Amniotic stem cell (primary cell): ENCODE measurements at places on chromosomes 12 and 14.

- DNase-seq: no peak
Observed at GRCh38 chr12:99068993-99069747, 424.1 kb downstream of the APAF1 start.

GRCh38 chr12:46432325-46432724 is 59.8 kb upstream of the SLC38A2 start:
- DNase-seq: no peak

DNA sequence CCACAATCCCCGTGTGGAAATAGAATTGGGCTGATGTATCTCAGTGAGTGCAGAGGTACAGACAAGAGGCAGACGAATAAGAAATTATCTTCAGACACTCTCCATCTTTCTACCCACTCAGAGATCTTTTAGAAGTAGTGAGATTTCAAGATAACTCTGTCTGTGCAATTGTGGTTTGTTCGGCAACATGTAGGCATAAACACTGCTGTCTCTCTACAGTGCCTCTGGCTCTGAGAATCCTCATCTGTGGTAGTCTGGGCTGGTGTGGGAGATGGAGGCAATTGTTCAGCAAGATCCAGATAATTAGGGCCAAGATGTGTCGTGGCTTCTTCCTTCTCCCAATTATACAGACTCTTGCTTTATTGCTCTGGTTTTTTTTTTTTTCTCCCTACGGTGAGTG is 3.1 kb downstream of the HOXC13 start:
- no peak for DNase-seq

GRCh38 chr12:82838131-82838551 is 151.4 kb downstream of the TMTC2 start:
- no peak for DNase-seq

GRCh38 chr12:89252284-89252683 is 100.0 kb downstream of the DUSP6 start:
- DNase-seq: no peak

DNA sequence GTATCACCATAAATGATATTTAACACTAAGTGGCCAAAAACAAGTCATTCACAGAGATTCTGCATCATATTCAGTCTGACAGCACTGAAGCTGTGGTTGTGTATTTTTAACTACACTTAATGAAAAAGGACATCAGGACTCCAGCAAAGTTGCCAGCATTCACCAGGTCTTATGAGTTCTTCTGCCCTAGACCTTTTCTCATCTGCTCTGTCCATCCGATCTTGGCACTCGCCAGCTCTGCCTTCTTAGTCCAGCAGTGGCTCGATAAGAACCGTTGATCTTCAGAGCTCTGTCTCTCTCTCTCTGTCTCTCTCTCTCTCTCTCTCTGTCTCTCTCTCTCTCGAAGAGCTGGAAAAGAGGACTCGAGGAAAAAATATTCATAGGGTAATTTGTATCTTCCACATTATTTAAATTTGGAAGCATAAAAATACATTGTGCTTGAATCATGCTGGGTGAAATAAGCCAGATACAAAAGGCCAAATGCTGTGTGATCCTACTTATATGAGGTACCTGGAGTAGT is 232.2 kb downstream of the FBXL14 start:
- no peak for DNase-seq

DNA sequence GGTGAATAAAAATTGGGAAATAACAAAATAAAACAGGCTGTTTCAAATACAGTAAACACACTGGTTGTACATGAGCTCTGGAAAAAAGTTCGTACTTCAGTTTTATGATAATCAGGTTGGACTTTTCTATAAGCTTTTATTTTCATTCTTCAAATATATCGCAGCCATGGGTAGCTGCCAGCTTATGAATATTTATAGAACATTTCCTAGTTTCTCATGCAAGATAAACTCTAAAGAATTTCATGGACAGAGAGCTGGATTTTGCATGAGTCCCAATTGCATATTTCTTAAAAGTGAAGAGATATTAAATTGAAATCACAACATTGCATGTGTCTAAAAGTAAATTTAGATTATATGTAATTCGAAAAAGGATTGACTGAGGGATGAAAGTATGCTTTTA is 827.6 kb downstream of the SLC6A15 start:
- DNase-seq: no peak

DNA sequence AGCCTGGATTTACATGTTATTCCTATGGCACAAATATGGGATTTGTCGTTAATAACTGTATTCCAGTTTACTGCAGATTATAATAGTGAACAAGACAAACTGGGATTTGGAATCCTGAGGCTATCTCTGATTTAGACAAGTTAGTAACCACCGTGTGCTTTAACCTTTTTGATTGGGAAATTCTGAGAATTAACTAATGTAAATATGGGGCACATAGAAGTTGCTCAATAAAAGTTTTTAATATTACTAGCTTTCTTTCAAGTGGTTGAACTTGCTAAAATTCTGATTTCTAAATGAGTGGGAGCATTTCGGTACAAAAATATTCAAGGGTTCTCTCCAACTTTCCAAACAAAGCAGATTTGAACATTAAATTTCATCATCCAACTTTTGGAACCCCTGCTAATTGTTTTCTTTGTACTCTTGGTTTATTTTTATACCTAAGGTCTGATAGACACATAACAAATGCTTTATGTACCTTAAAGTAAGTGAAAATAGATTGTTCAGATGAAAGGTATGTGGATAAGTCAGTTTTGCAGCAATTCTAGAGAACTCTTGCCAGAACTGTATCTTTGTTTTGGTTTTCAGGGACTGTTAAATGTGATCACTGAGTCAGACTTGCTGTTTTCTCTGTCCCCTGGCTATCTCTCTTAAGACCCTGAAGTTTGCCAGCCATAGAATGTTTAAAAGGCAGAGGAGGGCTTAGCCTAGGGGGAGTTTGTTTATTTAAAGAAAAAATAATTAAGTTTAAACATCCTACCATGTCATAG is 57.5 kb downstream of the FRS2 start:
- no peak for DNase-seq

- no peak for DNase-seq
Observed at GRCh38 chr12:129075460-129076208, 222.4 kb downstream of the GLT1D1 start.

GRCh38 chr14:103311171-103311997 is 22.7 kb upstream of the EIF5 start:
- no peak for DNase-seq

- no peak for DNase-seq
Observed at GRCh38 chr14:59507752-59508103, 23.4 kb downstream of the JKAMP start.

GRCh38 chr12:100433701-100434100 is 40.0 kb upstream of the NR1H4 start:
- no peak for DNase-seq

DNA sequence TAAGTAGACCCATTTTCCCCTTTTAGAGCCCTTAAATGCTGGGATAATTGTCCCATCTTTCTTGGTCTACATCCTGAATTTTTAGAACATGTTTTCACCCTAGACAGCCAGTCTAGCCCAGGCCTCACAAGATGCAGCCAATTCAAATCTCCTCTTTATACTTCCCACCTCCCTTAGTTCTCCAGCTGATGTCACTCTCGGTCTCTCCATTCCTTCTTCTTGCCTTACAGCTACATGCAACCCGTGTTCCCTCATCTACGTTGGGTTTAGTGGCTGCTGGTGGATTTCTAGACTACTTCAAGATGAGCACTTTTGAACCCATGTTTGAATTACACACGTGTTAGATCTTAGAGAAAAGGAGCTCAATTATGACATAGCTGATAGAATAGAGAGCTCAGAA is 132.0 kb downstream of the PPM1H start:
- no peak for DNase-seq

DNA sequence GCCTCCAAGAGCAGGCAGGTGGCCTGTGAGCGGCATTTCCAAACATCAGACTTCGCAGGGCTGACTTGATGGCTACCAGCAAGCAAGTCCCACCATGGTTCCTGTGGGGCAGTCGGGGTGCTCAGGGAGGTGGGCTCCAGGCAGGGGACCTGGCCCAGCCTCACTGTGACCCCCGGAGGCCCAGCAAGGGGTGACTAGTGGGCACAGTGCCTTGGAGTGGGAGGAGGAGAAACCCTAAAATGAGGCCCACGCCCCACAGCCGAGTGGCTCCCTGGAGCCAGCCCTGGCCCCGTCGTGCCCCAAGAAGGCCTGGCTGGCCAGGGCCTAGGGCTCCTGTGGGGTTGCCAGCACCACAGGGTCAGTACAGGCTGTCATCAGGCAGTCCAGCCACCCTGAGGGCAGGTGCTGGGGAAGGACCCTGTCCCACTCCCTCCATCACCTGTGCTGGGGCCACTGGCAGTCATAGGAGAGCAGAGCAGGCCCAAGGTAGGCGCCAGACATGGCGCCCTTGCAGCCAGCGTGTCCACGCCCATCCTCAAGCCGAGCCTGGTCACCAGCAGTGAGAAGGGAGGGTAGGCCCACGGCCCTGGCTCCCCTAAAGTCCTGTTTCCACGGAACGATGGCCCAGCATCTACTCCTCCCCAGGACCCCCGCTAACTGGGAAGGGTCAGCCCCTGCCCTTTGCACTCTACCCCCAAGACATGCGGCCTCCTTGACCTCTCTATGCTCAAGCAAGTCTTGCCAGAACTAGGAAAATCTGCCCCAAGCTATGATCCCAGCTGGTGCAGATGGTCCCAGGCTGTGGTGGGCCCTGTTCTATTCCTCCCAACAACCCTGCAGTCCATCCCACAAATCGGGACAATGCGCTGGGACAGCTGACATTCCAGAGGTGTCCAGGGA is 144.2 kb upstream of the C14orf180 start:
- no peak for DNase-seq

- no peak for DNase-seq
Observed at GRCh38 chr14:59565087-59565486, 11.5 kb downstream of the CCDC175 start.

DNA sequence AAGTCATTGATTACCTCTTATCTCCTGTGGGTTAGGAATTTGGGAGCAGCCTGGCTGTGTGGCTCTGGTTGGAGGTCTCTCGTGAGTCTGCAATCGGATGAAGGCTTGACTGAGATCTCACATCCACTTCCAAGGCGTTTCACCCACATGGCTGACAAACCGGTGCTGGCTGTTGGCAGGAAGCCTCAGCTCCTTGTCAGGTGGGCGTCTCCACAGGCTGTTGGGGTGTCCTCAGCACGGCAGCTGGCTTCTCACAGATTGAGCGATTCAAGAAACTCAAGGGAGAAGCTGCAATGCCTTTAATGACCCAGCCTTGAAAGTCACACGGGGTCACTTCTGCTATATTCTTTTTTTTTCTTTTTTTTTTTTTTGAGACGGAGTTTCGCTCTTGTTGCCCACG is 28.6 kb upstream of the CORO1C start:
- no peak for DNase-seq

DNA sequence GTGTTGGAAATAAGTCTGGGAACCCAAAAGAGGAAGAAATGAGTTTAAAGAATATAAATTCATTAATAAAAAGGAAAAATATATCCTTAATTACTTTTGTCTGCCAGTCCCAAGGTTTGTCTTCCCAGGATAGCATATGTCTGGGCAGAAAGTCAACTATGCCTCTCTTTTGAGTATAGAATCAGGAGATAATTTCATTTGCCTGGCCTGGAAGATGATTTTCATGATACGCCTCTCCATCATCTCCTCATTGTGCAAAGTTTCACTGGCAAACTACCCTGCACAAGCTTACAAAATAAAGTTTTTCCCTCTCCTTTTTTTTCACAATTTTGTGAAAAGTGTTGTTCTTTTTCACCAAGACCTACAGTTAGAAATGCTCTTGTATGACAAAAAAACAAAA is 340.8 kb downstream of the EGLN3 start:
- DNase-seq: no peak

DNA sequence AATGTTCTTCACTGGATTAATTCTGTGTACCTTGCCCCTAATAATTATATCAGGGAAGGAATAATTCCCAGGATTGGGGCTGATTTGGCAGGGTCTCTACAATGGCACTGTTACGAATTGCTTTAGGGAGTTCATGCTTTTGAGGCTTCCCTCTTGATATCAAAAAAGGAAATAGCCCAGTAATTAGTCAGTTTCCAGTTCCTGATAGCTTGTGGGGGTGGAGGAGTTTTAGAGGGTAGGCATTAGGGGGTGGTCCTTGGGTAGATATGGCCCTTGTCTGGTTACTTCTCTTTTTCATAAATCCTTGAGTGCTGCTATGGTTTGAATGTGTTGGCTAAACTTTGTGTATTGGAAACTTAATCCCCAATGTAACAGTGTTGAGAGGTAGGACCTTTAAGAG is 6.1 kb upstream of the SRSF5 start:
- DNase-seq: no peak

- no peak for DNase-seq
Observed at GRCh38 chr12:38776647-38777046, 128.7 kb downstream of the CPNE8 start.

DNA sequence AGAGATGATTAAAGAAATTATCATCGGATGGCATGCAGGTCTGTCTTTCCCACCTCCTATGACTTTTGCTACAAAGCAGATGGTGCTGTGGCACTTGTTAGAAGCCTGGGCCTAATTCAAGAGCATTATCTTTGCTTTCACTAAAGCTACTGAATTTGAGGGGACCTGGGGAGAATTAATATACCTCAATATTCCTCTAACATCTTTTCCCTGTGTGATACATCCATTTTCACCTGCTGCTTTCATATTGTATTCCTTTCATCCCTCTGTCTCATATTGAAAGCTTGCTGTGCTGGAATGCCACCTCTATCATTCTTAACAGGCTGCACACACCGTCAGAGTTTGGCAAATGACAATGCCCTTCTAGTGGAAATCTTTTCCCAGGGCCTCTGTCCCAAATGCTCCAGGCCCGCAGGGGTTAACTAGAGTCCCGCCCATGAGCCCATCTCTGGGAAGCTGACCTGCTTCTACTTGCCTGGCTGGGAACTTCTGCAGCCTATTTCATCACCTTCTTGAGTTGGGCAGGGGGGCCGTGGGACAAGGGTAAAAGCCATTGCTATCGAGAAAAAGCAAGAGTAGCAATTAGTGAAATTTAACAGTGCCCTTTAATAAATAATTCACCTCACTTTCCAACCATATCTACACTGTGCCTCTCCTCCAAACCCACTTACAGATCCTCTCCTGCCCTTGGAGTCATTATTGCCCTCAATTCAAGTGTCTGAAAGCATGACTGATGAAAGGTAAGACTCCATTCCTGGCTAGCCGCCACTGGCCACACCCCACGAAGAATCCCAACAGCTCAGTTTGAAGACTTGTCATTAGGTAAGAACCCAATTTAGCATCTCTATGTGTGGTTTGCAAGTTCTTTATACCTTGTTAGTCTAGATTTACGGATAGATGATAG is 126.7 kb upstream of the BTG1 start:
- no peak for DNase-seq

DNA sequence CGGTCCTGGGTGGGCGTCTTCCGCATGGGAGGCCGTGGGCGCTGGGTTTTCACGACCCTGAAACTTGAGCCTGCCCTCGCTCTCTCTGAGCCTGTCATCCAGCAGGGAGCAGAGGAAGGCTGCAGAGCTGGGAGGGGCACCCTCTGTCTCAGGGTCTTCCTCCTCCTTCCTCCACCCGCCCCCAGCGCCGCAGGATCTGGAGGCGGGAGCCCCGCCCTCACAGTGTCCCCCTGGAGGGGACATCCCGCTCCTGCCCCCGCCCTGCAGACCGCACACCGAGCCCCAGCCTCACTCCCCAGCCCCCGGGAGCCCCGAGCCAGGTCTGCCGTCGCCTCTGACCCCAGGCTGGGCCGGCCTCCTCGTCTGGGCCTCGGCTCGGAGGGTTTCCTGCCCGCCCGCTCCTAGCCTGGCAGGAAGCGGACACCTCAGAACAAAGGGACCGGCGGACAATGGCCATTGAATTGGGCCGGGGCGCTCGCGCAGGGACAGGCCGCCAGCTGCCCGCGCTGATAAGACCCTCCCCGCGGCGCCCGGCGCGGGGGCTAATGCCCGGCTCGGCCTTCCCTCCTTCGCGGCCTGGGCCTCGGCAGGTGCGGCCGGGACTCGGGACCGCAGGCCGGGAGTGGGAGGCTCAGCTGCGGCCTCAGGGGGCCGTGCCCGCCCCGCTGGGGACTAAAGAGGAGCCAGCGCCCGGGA is 15.3 kb upstream of the NUDT14 start:
- DNase-seq: no peak
